ENCODE measurements at places on chromosomes 7 and 10. TPM values are rescaled to one million over a fixed set of nuclear protein-coding genes. Genes with fewer than 3 reads are reported as not detected.
A peak's percentile ranks its signal among the peaks of the same experiment; 100 is the strongest.

The SLC39A12 gene
- total RNA-seq, result not detected

The PTF1A gene
- not detected for total RNA-seq

The GPR15LG gene
- total RNA-seq, result not detected

The TMEM270 gene
- not detected for total RNA-seq

GRCh38 chr10:784403-785088 is 95.1 kb upstream of the DIP2C start:
- H3K4me1 ChIP-seq, result no peaks in the 10 kb centered on the region
- no peaks in the 10 kb centered on the region for H3K36me3 ChIP-seq
- no peak overlapping the region for H3K27ac ChIP-seq
- H3K4me3 ChIP-seq, result no peak overlapping the region

- H3K27ac ChIP-seq, result no peak overlapping the region
- DNase-seq, result no peak
- no peaks in the 10 kb centered on the region for H3K27me3 ChIP-seq
Measured at GRCh38 chr7:32259931-32260596, 189.9 kb upstream of the PDE1C start.

DNA sequence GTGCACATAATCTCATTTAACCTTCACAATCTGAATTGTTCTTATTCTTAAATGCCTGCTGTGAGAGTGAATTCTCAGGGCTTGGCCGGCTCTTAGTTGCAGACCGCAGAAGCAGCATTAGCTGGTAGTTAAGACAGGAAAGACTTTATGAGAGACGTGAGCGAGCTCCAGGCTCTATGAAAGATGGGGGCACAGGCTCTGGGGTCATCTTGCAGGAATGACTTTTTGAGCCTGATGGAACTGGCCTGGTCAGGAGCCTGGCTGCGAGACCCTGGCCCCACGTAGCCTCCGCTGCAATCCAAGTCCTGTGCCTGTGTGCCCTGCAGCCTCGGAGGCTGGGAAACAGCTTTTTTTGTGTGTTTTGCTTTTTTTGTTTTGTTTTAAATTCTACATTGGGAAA is 958.8 kb upstream of the ZNF722 start:
- no peak for DNase-seq
- H3K27me3 ChIP-seq, result no peaks in the 10 kb centered on the region
- no peaks in the 10 kb centered on the region for H3K36me3 ChIP-seq
- no peak overlapping the region for H3K4me3 ChIP-seq

DNA sequence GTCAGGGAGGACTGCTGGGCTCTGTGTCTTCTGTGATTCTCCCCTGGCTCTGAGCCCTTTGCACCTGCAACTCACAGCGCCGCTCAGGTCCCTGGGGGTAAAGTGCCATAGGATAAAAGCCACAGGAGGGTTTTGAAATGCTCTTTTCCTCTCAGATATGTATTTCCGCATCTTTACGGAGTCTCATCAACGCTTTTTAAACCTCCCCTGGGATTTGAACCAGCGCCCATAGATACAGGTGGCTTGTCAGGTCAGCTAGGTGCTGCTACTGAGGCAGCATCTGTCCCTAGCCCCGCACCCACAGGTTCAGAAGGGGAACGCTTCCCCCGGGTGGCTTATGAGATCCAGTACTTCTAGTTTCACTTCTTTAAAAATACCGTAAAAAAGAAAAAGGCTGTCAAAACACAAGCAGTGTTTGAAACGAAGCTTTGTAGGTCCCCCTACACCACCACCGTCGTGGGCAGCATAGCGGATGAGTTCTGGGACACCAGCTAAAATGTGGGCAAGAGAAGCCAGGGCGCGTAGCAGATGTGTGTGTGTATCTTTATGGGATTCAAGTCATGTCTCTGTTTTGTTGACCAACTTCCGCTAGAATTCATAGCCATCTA is 173.5 kb downstream of the CUX1 start:
- H3K4me3 ChIP-seq, result peak overlapping the region; percentile 58
- no peaks in the 10 kb centered on the region for H3K36me3 ChIP-seq
- H3K27me3 ChIP-seq, result no peaks in the 10 kb centered on the region
- peaks cover 14% of the 10 kb centered on the region for H3K4me1 ChIP-seq
- H3K27ac ChIP-seq, result peak overlapping the region; percentile 76

- H3K36me3 ChIP-seq, result no peaks in the 10 kb centered on the region
- no peak for DNase-seq
- H3K27me3 ChIP-seq, result peaks cover 17% of the 10 kb centered on the region
- peaks cover 1% of the 10 kb centered on the region for H3K4me1 ChIP-seq
Measured at GRCh38 chr10:116757246-116757645, 14.9 kb upstream of the HSPA12A start.

DNA sequence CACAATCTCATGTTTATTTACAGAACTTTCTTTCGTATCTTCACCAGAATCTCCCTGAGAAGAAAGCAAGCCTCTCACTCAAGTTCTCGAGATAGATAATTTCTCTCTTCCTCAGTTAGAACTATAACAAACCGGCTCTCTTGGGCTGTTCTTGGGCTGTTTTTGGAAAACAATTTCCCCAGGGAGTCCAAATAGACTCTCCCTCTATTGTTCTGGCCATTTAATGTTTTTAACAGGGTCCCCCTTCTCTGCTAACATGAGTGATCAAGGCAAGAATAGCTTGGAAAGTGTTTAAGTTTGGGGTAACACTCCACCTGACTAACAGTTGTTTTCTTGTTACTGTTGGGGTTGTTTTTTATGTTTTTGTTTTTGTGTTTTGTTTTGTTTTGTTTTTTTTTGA is 64.8 kb upstream of the UCN3 start:
- peaks cover 41% of the 10 kb centered on the region for H3K4me1 ChIP-seq
- DNase-seq, result no peak
- H3K36me3 ChIP-seq, result peaks cover 67% of the 10 kb centered on the region
- no peak overlapping the region for H3K27ac ChIP-seq
- no peak overlapping the region for H3K4me3 ChIP-seq
- peaks cover 6% of the 10 kb centered on the region for H3K27me3 ChIP-seq

DNA sequence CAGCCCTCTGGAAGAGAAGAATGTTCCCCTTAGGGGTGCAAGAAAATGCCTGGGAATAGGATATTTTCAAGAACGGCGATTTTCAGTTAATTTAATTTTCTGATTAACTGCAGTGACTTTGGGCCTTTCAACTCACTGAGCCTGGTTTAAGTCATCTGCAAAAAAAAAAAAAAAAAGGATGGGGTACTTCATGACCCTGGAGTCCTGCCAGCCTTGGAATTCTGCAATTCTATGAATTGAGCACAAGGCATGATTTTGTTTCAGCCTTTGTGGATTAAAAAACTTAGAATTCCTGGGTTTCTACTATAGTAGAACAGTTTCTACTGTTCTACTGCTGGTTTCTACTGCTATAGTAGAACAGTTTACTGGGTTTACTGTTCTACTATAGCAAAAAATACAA is 58.3 kb upstream of the CALD1 start:
- no peak overlapping the region for H3K27ac ChIP-seq
- no peaks in the 10 kb centered on the region for H3K36me3 ChIP-seq
- no peak for DNase-seq
- H3K4me1 ChIP-seq, result no peaks in the 10 kb centered on the region
- H3K27me3 ChIP-seq, result no peaks in the 10 kb centered on the region
